ENCODE measurements at places on chromosomes 7 and 10. TPM values are rescaled to one million over a fixed set of nuclear protein-coding genes. Genes with fewer than 3 reads are reported as not detected.

The RET gene
- not detected for total RNA-seq

The PRSS37 gene
- not detected for total RNA-seq

The CCDC172 gene
- total RNA-seq: not detected

The ZNF25 gene
- 7.6 TPM for total RNA-seq

DNA sequence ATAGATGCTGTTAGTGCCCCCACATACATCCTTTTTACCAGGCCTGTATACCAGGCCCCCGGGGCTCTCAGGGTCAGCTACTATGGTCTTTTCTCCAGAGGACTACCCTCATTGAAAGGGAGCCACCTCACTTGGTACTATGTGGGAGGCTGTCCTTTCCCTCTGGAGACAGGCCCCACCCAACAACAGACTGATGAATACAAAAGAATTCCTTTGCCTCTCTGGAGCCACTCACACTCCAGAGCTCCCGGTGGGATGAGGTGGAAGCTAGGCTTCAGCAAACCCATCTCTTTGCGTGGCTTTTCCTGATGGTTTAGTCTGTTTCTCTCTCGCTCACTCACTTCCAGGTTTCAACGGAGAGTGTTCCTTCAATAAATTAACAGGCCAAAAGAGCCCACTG is 30.3 kb downstream of the ANKMY2 start:
- H3K4me3 ChIP-seq: no peak overlapping the region
- no peak for DNase-seq
- H3K36me3 ChIP-seq: peaks cover 9% of the 10 kb centered on the region
- H3K27me3 ChIP-seq: no peaks in the 10 kb centered on the region
- H3K4me1 ChIP-seq: peaks cover 11% of the 10 kb centered on the region

GRCh38 chr7:111173990-111174389 is 83.1 kb downstream of the LRRN3 start:
- peaks cover 5% of the 10 kb centered on the region for H3K36me3 ChIP-seq
- no peak overlapping the region for H3K27ac ChIP-seq
- peaks cover 10% of the 10 kb centered on the region for H3K4me1 ChIP-seq
- DNase-seq: no peak

DNA sequence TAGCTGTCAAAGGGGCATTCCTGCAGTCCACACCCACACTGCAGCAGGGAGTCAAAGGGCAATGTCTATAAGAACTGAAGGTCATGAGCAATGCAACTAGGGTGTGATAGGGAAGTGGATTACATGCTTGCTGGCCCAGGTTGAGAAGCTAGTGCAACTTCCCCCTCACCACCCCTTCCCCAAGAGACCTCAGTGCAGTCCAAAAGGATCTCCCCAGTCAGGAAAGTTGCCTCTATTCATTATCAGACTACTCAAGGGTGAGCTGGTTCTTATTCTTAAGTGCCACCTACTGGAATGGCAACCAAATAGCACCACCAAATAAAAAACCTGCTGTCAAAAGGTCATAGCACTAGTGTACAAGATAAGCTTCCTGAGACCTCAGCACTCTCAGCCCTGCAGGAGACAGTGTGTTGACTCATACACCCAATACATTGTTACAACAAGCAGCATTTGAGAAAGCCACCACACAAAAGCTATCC is 28.2 kb downstream of the MTERF1 start:
- no peaks in the 10 kb centered on the region for H3K4me1 ChIP-seq
- DNase-seq: no peak
- no peak overlapping the region for H3K27ac ChIP-seq
- H3K4me3 ChIP-seq: no peak overlapping the region

DNA sequence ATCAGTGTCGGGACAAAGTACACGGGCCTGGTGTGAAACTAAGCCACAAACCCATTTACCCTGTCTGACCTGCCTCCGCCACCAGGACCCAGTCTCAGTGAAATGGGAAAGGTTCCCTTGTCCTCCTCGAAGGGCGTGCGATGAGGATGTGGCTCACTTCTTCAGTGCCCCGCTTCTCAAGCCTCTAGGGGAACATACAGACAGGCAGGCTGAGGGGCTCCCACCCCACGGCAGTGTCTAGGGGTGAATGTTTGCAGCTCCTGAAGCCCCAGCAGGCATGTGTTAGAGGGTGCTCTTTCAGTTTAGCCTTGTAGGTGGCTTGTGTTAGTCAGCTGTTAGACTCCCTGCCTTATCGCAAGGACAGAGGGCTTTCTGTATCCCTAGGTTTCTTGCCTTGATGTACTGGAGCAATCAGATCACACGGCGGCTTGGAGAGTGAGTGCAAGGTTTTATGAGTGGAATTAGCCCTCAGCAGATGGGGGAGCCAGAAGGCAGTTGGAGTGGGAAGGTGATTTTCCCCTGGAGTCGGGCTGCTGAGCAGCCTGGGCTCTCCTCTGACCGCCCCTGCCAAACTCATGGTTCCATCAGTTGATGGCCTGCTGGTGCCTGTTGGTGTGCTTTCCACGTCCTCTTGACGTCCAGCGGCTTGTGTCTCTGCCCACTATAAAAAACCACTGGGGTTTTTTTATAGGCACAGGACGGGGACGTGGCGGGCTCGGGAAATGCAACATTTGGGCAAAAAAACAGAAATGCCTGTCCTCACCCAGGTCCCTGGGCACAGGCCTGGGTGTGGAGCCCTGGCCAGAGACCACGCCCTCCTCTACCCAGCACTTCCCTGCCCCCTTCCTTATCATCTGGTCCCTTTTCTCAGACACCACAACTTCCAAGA is 759 bp downstream of the NUDT1 start:
- H3K27me3 ChIP-seq: no peaks in the 10 kb centered on the region
- peaks cover 17% of the 10 kb centered on the region for H3K4me1 ChIP-seq
- peaks cover 20% of the 10 kb centered on the region for H3K36me3 ChIP-seq
- H3K4me3 ChIP-seq: peak overlapping the region; percentile 97
- H3K27ac ChIP-seq: peak overlapping the region; percentile 93

DNA sequence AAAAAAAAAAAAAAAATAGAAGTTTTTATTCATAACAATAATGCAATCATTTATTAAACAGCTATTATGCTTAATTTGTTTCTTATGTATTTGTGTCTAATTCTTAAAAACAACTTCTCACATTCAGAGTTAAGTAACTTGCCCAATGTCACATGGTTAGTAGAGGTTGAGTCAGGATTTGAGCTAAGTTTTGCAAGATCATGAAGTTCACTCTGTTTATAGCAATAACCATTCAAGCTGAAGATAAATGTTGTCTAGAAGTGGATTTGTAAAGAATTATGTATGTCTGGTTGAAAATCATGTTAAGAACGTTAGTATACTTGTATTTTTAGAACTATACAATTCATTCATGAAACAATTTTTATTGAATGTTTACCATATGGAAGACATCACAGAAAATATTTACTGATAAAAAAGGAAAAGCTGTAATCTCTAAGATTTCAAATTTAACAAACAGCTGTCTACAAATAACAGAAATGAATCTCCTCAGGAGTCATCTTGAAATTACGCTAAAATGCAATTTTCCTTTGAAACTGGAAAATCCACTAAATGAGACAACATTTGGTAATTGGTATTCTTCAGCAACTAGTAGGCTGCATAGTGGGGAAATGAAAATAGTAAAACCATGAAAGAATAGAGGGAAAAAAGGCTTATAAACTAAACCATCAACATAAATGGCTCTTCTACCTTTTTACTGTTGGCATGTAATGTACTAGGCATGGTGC is 70.5 kb upstream of the AHR start:
- H3K4me1 ChIP-seq: peaks cover 5% of the 10 kb centered on the region
- no peak overlapping the region for H3K4me3 ChIP-seq
- no peak for DNase-seq
- no peaks in the 10 kb centered on the region for H3K27me3 ChIP-seq
- no peak overlapping the region for H3K27ac ChIP-seq

- no peaks in the 10 kb centered on the region for H3K4me1 ChIP-seq
- no peak overlapping the region for H3K4me3 ChIP-seq
- no peak for DNase-seq
- no peaks in the 10 kb centered on the region for H3K27me3 ChIP-seq
- no peaks in the 10 kb centered on the region for H3K36me3 ChIP-seq
Observed at GRCh38 chr7:137266764-137267163, 76.8 kb downstream of the PTN start.

- H3K36me3 ChIP-seq: peaks cover 12% of the 10 kb centered on the region
- DNase-seq: no peak
- no peak overlapping the region for H3K4me3 ChIP-seq
- H3K27ac ChIP-seq: no peak overlapping the region
Observed at GRCh38 chr7:26370011-26370410, 78.3 kb downstream of the SNX10 start.

DNA sequence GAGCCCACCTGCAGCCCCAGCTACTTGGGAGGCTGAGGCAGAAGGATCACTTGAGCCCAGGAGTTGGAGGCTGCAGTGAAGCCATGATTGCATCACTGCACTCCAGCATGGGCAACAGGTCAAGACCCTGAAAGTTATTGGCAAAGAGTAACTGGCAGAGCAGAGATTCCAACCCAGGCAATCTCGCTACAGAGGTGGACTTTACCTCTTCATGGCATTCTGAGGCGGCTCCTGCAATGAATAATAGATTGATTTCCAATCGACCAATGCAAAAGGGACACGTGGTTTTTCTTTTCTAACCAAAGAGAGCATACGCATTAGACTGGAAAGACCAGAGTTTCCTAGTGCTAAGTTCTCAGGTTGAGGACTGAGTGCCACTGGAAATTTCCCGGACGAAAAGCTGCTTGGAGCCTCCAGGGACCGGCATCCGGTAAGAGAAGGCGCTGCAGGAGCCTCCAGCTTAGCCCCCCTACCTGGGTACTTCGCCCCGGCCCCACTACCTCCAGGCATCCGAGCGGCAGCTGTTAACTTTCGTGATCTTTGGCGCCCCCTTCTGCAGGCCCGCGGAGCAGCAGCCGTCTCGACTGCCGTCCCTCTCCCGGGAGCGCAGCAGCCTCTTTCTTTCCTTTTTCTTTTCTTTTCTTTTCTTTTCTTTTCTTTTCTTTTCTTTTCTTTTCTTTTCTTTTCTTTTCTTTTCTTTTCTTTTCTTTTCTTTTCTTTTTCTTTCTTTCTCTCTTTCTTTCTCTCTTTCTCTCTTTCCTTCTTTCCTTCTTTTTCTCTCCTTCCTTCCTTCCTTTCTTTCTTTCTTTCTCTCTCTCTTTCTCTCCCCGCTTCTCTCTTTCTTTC is 4.1 kb downstream of the MBLAC1 start:
- peaks cover 20% of the 10 kb centered on the region for H3K4me1 ChIP-seq
- peak; percentile 94 for DNase-seq
- no peaks in the 10 kb centered on the region for H3K36me3 ChIP-seq

GRCh38 chr10:62708569-62708968 is 96.0 kb upstream of the ADO start:
- H3K4me1 ChIP-seq: peaks cover 3% of the 10 kb centered on the region
- no peak overlapping the region for H3K27ac ChIP-seq
- DNase-seq: no peak
- H3K27me3 ChIP-seq: peaks cover 2% of the 10 kb centered on the region
- H3K4me3 ChIP-seq: no peak overlapping the region

DNA sequence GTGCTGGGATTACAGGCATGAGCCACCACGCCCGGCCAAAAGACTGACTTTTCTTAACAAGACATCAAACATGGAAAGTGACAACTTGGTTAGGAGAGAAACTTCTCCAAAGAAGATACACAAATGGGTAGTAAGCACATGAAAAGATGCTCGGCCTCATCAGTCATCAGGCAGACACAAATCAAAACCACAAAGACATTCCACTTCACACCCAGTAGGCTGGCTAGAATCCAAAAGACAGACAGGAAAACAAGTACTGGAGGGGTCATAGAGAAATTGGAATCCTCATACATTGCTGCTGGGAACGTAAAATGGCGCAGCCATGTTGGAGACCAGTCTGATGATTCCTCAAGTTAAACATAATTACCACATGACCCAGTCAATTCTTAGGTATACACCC is 16.4 kb downstream of the SEPHS1 start:
- no peaks in the 10 kb centered on the region for H3K4me1 ChIP-seq

GRCh38 chr7:133641436-133641835 is 388.6 kb downstream of the EXOC4 start:
- no peak overlapping the region for H3K27ac ChIP-seq
- no peak overlapping the region for H3K4me3 ChIP-seq

DNA sequence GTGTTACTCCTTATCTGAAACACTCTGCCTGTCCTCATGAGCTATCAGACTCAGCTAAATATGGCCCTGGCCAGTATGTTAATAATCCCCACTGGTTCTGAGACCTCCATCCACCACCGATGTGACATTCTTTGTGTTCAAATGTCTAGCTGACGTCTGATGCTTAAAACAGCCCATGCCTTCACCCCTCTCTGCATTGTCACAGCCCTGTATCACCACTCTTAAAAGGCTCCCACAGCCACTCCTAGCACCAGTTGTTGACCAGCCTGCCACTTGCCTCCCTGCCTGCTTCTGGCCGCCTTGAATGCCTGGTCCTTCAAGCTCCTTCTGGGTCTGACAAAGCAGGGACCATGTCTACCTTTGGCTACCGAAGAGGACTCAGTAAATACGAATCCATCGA is at the start of gene LMOD2:
TSS of gene LMOD2 (plus strand) at position 253 of the 400 bp plus-strand sequence. CDS start at position 351, 98 bp downstream.
- DNase-seq: no peak
- no peak within 1 kb of the TSS for H3K27ac ChIP-seq
- peaks cover 4% of the 10 kb centered on the region for H3K27me3 ChIP-seq
- no peaks in the 10 kb centered on the region for H3K4me1 ChIP-seq
- no peak within 1 kb of the TSS for H3K4me3 ChIP-seq

GRCh38 chr7:44279286-44279685 is 46.1 kb downstream of the CAMK2B start:
- no peak overlapping the region for H3K4me3 ChIP-seq
- H3K36me3 ChIP-seq: no peaks in the 10 kb centered on the region
- no peaks in the 10 kb centered on the region for H3K27me3 ChIP-seq
- no peak overlapping the region for H3K27ac ChIP-seq
- H3K4me1 ChIP-seq: no peaks in the 10 kb centered on the region
- peak; percentile 2 for DNase-seq

GRCh38 chr7:127770885-127771284 is 118.9 kb downstream of the SND1 start:
- no peak for DNase-seq
- no peak overlapping the region for H3K27ac ChIP-seq
- peaks cover 18% of the 10 kb centered on the region for H3K36me3 ChIP-seq
- H3K4me3 ChIP-seq: no peak overlapping the region

DNA sequence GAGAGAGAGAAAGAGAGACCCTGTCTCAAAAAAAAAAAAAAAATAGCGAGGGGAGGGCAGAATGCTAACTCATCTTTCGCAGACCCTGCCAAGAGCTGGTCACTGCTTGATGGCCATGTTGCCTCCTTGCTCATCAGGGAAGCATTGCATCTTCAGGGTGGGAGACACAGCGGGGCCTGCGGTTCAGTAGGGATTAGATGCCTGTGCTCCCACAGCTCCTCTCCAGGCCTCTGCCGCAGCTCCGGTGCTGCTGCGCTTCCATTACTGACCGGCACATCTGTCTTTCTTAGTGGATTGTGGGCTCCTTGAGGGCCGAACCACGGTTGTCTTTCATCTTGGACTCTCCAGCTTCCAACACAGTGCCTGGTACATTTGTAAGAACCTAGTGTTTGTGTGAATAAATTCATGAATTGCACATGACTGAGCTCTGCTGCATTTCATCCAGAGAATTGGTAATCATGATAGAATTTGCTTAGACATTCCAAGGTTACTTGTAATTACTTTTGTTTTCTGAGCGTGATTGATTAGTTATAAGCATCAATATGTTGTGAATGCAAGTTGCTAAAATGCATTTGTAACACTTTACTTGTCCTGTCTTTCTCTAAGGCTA is 16.8 kb downstream of the HK1 start:
- no peaks in the 10 kb centered on the region for H3K36me3 ChIP-seq
- H3K27ac ChIP-seq: no peak overlapping the region
- DNase-seq: no peak
- no peaks in the 10 kb centered on the region for H3K4me1 ChIP-seq
